ENCODE measurements at places on chromosomes 6 and 20.
A peak's percentile ranks its signal among the peaks of the same experiment; 100 is the strongest.

- peak; percentile 78 for DNase-seq
Measured at GRCh38 chr6:121823437-121823851, 388.0 kb downstream of the GJA1 start.

DNA sequence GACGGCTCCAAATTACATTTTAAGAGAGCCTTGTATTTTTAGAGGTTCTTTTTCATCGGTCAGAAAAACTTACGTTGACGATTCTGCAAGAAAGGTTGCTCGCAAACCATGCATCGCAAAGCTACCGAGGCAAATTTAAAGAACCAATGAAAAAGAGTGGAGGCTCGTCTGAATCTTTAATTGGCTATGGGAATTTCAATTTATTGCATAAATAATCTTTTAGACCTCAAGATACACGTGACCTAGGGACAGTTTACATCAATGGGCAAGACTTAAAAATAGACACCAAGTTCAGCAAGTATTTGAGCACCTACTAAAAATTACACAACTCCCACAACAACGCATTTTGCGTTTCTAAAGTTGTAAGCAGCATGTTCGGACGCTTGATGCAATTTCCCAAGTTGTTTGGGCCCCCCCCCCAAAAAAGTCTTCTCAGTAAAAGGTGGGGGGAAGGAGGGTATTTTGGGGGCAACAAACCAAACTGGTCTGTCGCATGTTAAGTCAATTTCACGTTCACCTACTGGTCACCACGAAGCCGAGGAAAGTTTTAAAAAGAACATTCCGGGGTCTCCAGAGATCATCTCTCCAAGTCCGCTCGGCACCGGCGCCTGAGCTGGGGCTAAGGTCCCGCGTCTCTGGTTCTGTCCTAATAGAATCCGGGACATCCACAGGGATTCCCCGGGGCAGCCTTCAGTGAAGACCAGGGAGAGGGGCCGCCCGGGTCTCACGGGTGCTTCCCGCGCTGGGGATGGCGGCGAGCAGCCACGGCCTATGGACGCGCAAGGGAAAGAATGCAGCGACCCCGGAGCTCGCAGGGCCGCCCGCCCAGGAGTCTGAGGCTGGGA, 851 bp downstream of the SNX5 start:
- DNase-seq, result no peak

DNA sequence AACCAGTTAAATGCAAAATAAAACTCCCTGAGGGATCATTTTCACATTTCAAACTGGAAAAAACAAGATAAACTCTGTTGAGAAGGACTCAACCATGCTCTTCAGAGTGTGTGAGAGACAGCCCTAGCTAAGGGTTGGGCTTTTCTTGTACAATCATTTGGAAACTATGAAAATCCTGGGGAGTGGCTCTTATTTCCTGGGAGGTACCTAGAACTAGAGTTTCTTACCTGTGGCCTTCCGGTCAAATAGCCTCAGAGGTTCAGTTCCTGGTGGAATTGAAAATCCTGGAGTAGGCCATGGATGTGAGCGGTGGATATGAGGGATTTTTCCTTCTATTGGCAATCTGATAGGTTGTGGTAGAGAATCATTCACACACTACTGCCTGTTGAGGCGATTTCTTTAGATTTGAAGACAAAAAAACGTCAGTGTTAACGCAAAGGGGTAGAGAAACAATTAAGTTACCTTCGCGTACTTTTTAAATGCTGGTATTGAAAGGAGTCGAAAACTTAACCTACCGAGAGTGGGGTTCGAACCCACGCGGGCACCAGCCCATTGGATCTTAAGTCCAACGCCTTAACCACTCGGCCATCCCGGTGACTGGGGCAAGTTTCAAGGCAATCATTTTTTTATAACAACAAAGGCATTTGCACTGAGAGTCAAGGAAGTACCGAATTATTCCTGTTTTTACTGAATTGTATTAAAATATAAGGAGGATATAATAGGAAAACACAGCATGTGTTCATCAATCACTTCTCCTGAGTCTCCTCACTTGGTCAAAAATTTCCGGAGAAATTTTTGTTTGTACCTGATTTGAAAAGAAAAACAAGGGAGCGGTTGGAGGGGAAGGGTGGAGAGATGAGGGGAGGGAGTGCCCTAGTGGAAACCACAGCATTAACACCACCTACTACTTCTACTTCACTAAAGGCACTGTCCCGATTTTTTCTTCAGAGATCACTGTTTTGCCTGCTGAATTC, 191.3 kb downstream of the OR2B2 start:
- DNase-seq, result no peak

DNA sequence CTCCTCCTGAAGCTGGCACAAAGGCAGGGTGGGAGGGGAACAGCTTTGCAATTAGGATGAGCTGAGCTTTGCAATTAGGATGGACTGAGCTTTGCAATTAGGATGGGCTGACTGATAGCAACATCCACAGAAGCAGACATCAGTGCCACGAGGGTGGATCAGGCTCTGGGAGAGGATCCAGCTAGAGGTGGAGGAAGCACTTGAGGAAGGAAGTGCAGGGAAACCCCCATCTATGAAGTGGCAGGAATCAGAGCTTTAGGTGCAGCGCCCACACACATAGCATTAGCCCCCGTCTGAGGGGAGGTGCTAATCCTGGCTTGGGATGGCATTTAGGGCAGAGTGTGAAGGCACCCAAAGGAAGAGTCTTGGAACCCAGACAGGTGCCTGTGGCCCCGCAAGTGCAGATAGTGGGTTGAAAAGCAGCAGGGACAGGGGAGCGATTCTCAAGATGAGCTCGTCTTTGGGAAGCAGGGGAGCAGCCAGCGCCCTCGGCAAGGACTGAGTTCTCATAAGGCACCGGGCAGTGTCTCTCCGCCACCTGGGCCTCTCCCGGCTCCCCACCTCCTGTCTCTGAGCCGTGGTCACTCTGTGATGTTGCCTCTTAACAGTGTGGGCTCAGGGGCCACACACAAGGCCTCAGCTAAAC, 12.0 kb upstream of the THBS2 start:
- DNase-seq, result no peak

DNA sequence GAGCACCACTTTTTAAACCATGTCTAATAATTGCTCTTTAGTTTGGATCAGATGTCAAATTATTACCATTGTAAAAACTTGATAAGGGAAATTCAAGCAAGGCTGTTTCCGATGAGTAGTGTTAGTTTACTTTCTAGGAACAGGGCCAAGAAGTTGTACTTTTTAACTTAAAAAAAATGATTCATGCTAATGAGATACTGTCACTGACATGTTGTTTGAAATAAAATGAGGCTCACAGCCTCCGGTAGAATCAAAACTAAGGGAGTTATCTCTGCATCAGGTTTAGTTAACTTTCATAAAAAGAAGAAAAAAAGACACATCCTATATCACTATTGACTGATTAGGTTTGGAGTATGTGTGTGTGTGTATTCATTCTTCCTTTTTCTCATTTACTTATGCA, 55.2 kb upstream of the SUPT3H start:
- peak; percentile 65 for DNase-seq

DNA sequence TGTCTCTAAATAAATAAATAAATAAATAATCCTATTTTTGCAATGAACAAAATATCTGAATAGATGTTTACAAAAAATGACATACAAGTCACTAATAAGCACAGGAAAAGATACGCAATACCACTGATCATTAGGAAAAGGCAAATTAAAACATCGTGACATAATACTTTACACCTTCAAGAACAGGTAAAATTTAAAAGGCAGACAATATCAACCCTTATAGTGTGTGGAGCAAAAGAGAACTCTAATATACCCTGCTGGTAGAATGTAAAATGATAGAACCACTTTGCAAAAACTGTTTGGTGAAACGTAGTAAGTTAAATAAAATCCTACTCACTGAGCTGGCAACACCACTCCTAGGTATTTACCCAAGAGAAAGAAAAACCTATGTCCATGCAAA, 67.4 kb downstream of the ZMYND8 start:
- DNase-seq, result no peak

DNA sequence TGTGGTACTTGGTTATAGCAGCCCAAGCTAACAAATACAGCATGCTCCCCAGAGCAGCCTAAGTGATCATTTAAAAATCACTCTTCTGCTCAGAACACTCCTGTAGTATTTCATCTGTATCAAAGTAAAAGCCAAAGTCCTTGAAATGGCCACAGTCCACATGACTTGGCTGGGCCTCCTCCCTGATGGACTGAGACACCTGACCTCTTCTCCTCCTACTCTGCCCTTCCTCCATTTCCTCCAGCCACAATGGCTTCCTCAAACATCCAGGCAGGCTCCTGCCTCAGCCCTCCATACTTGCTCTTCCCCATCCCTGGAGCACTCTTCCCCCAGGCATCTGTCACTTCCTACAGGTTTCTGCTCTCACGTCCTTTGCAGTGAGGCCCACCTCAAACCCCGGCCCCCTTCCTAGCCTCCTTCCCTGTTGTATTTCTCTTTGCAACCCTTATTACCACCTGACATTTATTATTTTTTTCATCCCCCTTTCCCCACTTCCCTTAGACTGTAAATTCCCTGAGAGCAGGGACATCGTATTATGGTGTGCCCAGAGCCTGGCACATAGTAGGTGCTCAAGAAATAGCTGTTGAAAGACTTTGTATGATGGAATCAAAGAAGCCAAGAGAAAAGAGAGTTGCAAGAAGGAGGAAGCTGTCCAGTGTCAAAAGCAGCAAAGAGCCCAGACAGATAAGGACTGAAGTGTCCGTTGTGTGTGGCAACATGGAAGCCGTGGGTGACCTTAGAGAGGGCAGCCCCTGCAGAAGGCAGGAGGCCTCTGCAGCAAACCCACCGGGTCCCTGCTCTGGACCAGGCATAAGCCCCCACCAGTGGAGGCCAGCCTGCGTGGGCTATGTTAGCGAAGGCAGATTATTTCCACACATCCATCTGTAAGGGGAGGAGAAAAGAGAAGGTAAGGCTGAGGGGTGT, 87.5 kb downstream of the TRERF1 start:
- no peak for DNase-seq

Measured in NCI-H226 (cell line).